Left renal pelvis (tissue), 4 donors: ENCODE measurements at places on chromosomes 2 and 18.

DNA sequence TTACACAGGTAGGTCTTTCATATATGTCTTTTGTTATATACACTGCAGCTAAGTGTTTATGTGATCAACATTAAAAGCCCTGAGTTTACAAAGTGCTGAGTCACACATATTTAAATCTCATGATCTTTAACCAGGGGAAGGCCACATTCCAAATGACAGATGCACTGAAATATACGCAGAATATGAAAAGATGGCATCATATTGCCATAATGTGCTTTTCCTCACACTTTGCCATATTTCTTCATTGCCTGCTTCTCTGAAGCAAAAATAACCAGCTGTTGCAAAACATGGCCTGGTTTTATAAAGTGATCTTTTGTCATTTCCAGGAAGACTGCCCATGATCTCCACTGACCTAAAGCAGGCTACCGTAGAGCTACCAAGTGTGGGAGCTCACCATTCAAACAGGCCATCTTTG lies 93.5 kb upstream of the MAPRE2 start:
- DNase-seq: no peak

DNA sequence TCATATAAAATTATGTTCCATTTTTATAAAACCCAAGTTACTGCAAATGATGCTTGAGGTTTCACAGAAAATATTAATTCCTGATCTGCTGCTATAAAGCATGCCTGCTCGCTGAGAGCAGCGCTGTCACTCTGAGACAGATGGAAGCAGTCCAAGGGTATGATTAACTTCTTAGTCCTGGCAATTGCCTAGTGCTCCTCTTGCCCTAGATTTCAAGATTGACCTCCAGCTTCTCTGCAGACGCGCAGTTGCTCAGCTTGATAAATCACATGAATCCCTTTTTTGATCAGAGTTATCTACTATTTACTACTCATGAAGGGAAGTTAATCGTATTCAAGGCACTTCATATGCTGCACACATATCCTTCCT lies 154.6 kb upstream of the REV1 start:
- no peak for DNase-seq

- DNase-seq: no peak
These were observed 273.7 kb upstream of the LRATD1 start for GRCh38 chr2:14358774-14359173.

DNA sequence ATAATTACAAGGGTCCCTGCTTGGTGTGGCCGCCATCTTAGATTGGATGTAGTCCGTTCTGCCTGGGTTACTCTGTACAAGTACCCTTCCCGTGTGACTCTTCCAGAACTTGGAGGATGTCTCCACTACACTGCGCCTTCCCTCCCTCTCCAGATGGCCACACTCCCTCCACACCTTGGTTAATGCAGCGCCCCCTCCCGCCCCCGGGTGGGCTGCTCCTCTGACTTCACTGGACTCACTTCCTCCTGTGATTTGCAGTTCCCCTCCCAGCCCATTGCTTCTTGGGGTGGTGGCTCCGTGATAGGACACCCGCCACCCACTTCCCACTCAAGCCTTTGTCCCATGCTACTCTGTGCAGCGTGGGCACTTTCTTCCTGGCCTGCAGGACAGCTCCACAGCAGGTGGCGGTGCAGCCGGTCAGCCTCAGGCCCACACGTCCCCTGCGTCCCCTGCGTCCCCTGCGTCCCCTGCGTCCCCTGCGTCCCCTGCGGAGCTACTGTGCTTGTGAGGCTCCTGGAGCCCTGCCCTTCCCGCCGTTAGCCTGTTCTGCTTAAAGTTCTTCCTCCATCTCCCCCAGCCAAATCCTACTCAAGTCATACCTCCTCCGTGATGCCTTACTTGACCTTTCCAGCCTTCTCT lies 130.5 kb upstream of the SIX3 start:
- no peak for DNase-seq

- DNase-seq: no peak
These were observed 25.3 kb upstream of the RPL31 start for GRCh38 chr2:100976645-100977391.

- DNase-seq: no peak
These were observed 17.3 kb upstream of the CNDP2 start for GRCh38 chr18:74478880-74479279.

- DNase-seq: no peak
These were observed 874 bp downstream of the WDR43 start for GRCh38 chr2:28895189-28895893.

DNA sequence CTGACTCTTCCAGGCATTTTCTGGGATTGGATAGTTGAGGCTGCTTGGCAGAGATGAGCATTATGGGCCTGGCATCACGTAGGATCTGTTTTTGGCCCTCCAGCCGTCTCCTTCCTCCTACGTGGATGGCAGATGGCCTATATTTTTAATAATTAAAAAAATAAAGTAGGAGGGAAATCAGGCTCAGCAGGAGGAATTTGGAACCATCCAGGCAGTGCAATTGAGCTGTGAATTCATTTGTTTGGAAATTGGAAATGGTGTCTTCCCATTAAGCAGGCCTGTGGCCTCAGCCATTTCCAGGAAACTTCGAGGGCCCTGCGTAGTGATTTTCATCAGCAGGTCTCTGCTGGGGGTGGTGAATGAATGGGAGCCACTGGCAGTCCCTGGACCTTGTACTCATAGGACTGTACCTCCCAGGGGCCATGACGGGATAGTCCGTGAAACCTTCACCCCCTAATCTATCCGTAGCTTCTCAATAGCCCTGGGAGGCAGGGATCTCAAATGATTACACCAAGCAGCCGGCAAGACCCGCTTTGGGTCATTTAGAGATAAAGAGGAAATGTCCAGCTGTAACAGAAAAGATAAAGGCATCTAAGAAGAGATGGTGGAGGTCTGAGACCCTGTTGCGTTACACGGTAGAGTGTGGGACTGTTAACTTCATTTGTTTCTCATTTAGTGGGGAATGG lies 73.1 kb upstream of the TNP1 start:
- no peak for DNase-seq

DNA sequence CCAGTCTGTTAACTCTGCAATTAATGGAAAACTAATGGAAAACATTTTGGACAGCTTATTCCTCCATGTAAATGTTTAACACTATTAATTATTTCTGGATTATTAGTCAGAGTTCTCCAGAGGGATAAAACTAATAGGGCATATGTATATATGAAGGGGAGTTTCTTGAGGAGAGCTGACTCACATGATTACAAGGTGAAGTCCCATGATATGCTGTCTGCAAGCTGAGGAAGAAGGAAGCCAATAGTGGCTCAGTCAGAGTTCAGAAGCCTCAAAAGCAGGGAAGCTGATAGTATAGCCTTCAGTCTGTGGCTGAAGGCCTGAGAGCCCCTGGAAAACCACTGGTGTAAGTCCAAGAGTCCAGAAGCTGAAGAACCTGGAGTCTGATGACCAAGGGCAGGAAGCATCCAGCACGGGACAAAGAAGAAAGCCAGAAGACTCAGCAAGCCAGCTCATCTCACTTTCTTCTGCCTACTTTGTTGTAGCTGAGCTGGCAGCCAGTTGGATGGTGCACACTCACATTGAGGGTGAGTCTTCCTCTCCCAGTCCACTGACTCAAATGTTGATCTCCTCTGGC lies 136.0 kb downstream of the PTH2R start:
- DNase-seq: peak; percentile 24

GRCh38 chr2:74499267-74499939 lies at the start of gene LBX2:
Gene LBX2, minus strand, starts transcription at chr2:74499603. Its CDS starts 66 bp downstream, at chr2:74499537.
- no peak for DNase-seq

- no peak for DNase-seq
These were observed 557.6 kb downstream of the CBLN2 start for GRCh38 chr18:71986351-71987050.

- no peak for DNase-seq
These were observed 845.9 kb downstream of the ERBB4 start for GRCh38 chr2:211692689-211693088.

GRCh38 chr2:54597153-54597848 lies 126.2 kb upstream of the EML6 start:
- DNase-seq: no peak

- no peak for DNase-seq
These were observed at the start of gene SOCS6 for GRCh38 chr18:70288851-70289328. Gene SOCS6, plus strand, starts transcription at chr18:70289045. Its CDS starts 35,624 bp downstream, at chr18:70324669.

DNA sequence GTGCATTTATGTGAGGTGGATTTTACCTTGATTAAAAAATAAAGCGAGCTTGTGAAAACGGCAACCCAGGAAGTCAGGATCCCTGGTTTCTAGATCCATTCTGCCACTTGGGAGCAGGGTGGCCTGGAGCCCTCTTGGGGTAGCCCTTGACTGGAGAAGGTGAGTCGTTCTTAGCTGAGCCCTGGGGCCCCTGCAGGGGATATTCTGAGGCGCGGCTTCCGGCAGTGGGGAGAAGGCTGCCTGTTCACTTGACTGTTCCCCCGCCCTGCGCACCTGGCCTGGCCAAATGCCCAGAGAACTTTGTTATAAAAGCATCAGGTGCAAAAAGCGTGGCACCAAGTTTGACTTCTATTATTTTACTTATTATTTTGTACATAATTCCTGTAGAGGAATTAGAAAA lies 221.9 kb downstream of the DYSF start:
- DNase-seq: no peak

DNA sequence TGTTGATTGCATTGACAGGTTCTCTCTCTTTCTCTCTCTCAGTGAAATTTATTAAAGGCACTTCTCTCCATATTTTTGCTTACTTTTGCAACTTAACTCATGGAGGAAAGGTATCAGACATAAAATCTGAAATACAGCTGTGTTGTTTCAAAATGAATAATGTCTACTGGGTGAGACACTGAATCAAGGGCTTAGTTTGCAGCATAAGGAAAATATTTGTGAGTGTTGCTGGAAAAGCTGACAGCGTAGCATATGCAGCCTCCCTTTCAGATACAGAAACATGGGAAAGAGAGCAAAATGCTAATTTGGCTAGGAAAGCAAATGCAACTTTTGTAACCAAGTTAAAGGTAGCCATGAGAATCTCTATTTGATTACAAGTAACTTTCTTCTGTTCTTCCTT lies 81.5 kb upstream of the COL3A1 start:
- no peak for DNase-seq

DNA sequence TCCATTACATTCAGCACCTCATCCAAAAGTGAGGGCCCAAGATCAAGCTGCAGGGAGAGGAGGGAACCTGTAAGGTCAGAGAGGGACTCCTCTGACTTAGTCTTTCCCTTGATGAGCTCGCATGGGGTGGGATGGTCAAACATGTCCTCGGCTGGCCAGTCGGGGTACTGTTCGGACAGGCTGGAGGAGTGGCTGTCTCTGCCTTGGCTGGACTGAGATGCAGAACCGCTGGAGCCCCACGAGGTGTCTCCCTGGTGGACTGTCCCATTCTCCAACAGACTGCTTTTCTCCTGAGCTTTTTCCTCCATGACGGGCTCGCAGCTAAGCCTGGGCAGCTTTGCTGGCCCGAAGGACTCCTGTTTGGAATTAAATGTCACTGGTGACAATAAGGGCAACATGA lies 25.6 kb downstream of the CDC42EP3 start:
- DNase-seq: no peak

- no peak for DNase-seq
These were observed 17.0 kb downstream of the VRK2 start for GRCh38 chr2:58063641-58064040.

- no peak for DNase-seq
These were observed 119.1 kb downstream of the BMPR2 start for GRCh38 chr2:202495230-202495604.

DNA sequence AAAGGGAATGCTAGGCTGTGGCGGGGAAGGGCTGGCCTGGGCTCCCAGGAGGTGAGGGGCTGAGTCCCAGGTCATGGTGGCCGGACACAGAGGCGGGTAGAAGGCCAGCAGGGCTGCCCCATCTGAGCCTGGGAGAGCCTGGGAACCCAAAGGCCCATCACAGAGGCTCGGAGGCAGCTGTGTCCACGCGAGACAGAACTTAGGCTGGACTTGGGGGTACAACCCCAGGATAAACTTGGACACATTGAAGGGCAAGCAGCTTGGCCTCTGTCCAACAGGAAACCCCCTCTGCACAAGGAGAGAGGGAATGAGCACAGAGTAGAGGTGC lies 95.9 kb downstream of the ZFP36L2 start:
- DNase-seq: no peak
